ENCODE measurements at places on chromosomes 13 and 19.
A peak's percentile ranks its signal among the peaks of the same experiment; 100 is the strongest.

DNA sequence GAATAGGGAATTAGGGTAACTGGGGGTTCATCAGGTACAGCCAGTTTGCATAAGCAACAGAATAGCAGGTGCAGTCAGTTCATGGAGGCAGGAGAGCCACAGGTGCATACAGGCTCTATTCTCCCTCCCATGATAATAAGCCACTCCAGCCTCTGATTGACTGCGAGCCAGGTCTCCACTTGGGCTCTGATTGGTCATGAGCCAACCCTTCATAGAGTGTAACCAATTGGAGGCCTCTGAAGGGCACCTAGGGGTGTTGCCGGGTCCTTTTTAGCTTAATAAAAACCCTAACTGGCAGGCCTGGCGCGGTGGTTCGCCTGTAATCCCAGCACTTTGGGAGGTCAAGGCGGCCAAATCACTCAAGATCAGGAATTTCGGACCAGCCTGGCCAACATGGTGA lies 8.7 kb upstream of the CKM start:
- no peak for DNase-seq

- no peak for DNase-seq
Observed at GRCh38 chr19:19202707-19203011, 555 bp downstream of the NR2C2AP start.

GRCh38 chr19:11482384-11483050 lies 1.7 kb upstream of the ELAVL3 start:
- peak; percentile 84 for DNase-seq

DNA sequence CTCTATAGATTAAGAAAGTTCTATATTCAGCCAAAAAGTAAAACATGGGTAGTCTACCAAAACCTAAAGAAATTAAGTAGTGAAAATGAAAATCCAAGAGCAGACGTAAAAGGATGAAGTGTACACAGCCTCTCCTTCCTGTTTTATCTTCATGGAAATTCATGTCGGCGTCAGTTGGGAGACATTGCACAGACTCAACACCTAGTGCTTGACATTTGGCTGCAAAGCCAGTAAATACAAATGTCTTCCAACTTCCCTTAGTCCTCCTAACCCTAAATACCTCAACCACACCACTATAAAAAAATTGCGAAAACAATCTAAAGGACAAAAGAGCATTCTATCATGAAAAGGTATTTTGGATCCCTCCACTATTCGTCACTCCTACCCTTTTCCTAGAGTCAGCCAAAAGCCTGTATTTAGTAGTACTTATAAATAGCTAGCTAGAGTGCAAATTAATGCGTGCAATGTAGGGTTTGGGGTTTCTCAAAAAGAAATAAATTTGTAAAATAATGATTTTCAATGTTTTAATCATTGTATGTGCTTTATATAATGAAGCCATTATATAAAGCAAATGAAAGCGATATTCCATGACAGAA lies 56.4 kb upstream of the TRPC4 start:
- no peak for DNase-seq
